CD4-positive, alpha-beta T cell (primary cell): ENCODE measurements at places on chromosomes 11 and 22. TPM values are rescaled to one million over a fixed set of nuclear protein-coding genes. Genes with fewer than 3 reads are reported as not detected.

DNA sequence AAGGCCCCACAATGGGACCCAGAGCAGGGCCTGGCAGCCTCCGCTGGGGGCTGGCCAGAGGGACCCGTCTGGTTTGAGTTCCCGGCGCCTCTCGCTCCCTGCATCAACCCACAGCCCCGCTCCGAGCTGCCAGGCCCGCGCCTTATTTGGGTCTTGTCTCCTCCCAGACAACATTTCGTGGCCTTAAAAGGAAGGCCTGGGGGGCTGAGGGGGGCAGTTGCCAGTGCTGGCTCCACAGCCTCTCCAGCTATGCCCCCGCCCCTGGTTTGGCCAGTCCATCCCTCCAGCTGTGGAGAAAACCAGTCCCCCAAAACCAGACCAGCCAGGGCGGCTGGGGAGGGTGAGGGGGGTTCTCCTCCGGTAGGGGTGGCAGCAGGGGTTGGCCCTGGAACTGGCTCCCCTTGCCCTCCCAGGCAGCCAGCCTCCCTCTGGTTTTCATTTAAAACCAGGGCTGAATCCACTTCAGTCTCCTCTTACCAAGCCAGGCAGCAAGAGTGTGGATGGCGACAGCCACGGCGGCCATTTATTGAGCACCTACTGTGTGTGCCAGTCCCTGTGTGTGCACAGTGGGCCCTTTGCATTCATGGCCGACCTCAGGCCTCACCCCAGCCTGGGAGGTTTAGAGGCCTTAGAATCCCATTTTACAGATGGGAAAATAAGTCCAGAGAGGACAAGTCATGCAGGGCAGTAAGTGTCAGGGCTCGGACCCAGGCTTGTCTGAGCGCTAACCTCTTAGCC, 18.6 kb downstream of the EMID1 start:
- DNase-seq = no peak
- H3K36me3 ChIP-seq = no peaks in the 10 kb centered on the region
- no peaks in the 10 kb centered on the region for H3K27me3 ChIP-seq
- no peaks in the 10 kb centered on the region for H3K4me1 ChIP-seq
- H3K4me3 ChIP-seq = no peak overlapping the region
- no peak overlapping the region for H3K27ac ChIP-seq

DNA sequence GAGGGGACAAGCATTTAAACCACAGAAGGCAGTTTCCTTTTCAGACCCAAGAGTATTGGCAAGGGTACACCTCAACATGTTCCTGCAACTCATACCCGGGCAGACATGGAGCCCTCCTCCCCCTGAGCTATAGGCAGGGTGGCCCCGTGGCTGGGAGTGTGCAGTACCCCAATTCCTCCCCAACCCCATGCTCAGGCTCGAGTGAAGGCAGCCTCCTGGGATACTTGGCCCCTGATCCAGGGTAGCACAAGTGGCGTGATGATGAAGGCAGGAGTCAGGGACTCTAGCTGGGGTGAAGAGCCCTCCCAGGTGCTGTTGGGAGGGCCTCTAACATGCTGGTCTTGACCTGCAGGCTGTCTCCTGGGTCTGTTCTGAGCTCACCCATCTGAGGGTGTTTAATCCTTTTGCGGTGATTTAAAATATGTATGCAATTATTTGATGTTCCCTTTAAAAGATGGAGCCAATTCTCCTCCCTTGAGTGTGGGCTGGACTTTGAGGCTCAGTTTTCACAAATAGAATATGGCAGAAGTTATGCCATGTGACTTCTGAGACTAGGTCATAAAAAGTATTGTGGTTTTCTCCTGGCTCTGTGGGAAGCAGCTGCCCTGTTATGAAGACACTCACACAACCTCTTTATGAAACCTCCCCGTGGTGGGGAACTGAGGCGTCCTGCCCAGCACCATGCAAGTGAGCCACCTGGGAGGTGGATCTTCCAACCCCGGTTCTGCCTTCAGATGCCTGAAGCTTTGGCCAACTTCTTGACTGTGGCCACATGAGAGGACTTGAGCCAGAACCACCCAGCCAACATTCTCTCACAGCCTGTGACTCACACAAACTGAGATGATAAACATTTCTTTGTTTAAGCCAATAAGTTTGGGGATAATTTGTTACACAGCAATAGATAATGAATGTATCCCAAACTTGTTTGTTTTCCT, 54.7 kb upstream of the NECTIN1 start:
- no peaks in the 10 kb centered on the region for H3K36me3 ChIP-seq
- no peak for DNase-seq
- no peak overlapping the region for H3K27ac ChIP-seq

- peaks cover 57% of the 10 kb centered on the region for H3K4me1 ChIP-seq
- no peak overlapping the region for H3K4me3 ChIP-seq
- no peak overlapping the region for H3K27ac ChIP-seq
These were observed 7.4 kb downstream of the CSNK1E start for GRCh38 chr22:38309614-38310517.

The WT1 gene
- not detected for total RNA-seq

The ILK gene
- total RNA-seq = 21.0 TPM

DNA sequence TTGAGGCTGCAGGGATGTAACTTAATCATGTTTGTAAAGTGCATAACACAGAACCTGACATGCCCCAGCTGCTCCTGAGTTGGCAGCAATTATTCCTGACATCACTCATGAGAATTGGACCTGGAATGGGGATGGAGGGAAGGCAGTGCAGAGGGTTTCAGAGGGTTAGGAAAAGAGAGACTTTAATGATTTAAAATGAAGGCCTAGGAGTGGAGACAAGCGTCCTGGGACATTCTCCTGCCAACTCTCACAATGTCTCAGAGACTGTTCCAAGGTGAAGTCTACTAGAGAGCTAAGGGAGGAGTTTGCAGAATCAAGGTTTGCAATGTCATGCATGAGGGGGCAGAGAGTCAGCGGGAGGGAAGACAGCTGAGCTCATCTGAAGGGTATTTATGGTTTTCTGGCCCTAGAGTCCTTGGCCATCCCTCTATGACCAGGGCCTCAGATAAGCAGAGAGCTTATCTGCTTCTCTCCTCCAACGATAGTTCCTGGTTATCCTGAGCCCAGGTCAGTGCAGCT, 36.9 kb downstream of the GGTLC2 start:
- DNase-seq = no peak
- H3K36me3 ChIP-seq = no peaks in the 10 kb centered on the region
- H3K4me3 ChIP-seq = no peak overlapping the region

The MPEG1 gene
- total RNA-seq = 2.9 TPM

DNA sequence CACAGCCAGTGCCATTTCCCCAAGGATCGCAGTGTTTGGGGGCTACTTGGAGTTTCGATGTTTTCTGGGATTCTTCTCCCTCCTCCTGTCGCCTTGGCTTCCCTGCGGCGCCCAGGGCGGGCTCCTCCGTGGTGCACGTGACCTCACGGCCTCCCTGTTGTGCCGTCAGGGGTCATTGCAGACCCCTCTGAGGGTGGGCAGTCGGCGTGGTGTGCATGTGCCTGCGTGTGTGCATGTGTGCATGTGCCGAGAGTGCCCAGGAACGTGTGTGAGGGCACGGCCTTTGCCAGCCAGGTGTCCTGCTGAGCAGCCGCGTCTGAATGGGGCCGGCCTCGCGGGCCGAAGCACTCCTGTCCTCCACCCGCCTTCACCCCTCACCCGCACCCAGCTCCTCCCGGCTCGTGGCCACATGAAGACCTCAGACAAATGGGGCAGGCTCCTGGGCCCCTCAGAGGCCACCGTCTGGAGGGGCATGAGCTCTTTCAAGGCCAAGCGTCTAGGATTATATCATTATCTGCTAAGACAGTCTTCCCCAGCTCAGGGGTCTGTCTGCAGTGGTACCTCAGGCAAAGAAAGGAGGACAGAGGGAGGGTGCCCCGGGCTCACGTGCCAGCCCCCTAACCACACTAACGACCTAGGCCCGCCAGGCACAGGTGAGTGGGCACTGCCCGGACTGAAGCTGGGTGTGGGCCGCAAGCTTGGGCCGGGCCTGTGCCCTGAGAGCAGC, 9.4 kb upstream of the MRPL23 start:
- no peaks in the 10 kb centered on the region for H3K27me3 ChIP-seq
- H3K36me3 ChIP-seq = no peaks in the 10 kb centered on the region
- DNase-seq = no peak

- peak overlapping the region; percentile 44 for H3K27ac ChIP-seq
- no peak overlapping the region for H3K4me3 ChIP-seq
- DNase-seq = no peak
- peaks cover 2% of the 10 kb centered on the region for H3K27me3 ChIP-seq
- peaks cover 12% of the 10 kb centered on the region for H3K36me3 ChIP-seq
These were observed 12.8 kb upstream of the ST14 start for GRCh38 chr11:130146796-130147195.

The OR51B4 gene
- total RNA-seq = not detected

DNA sequence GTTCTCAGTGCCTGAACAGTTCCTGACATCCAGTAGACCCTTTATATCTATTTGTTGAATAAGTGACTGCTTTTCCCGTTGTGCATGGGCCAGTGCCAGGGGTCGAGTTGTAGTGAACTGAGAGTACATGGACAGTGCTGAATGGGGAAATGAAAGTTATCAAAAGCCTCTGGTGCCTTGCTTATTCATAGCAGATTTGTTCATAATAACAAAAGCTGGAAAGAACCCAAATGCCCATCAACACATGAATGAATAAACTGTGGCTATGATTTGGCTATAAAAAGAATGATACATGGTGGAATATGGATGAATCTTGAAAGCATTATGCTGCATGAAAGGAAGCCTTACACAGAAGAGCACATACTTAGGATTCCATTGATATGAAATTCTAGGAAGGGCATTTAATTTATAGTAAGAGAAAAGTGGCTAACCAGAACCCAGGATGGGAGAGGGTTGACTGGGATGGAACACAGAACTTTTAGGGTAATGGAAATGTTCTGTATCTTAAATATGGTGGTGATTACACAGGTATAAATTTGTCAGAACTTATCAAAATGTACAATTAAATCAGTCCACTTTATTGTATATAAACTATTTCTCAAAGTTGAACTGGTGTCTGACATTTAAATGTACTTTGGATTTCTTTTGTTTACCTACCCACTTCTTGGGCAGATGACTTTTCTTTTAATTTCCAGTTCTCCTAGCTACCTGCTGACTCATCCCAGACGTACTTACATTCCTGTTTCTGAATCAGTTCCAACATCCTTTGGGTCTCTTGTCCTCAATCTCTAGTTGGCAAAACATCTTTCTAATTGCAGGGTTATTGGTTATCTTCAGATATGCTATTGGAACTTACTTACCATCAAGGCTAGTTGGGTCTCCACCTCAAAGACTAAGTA, 42.8 kb downstream of the PACS1 start:
- peak overlapping the region; percentile 57 for H3K27ac ChIP-seq
- peaks cover 7% of the 10 kb centered on the region for H3K36me3 ChIP-seq
- no peaks in the 10 kb centered on the region for H3K27me3 ChIP-seq
- DNase-seq = no peak
- peaks cover 79% of the 10 kb centered on the region for H3K4me1 ChIP-seq

DNA sequence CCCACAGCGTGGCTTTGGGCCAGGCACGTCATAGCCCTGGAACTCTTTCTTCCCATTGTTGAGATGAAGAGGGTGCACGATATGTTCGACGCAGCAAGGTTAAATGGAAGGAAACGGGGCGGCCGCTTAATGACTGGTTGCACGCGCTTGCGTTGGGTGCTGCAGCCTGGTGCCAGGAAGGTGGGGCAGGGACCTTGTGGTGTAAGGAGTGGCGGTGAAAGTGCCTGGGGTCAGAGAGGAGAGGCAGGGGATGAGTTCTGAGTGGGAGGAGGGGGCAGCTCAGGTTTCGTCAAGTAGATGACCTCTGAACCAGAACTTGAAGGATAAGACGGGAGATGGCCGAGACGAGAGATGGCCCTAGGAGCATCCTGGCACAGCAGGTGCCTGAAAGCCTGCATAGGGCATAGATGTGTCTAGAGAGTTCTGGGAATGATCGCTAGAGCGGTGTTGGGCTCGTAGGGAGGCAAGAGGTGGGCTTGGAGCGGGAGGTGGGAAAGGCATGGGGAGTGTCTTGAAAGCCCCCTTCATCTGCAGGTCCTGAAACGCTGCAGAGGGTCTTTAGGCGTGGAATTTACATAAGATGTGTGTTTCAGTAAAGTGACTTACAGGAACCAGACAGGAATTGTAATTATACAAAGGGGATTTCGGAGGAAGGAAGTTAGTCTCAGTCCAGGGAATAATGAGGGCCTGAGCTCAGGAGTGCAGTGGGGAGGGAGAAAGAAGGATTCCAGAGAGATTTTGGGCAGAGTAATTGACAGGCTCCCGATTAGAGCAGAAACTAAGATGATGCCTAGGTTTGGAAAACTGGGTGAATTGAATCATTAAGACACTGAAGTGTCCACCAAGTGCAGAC, 43.2 kb upstream of the CLDN5 start:
- no peak for DNase-seq
- no peak overlapping the region for H3K4me3 ChIP-seq
- no peaks in the 10 kb centered on the region for H3K4me1 ChIP-seq
- H3K27ac ChIP-seq = no peak overlapping the region

DNA sequence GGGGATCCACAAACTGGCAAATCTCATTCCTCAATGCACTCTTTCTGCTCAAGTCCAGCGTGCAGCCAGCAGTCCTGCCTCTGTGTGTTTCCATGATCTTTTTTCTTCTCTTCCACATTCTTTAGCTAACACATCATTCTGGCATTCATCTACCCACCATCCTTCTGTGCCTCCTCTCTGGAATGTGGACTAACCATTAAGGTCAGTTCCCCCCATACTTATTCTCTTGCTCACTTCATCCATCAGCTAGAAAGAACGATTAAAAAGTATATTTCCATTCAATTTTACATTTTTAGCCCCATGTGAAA, 7.8 kb downstream of the KIRREL3 start:
- peaks cover 3% of the 10 kb centered on the region for H3K4me1 ChIP-seq
- DNase-seq = no peak
- no peaks in the 10 kb centered on the region for H3K36me3 ChIP-seq
- H3K27ac ChIP-seq = no peak overlapping the region

The MYEOV gene
- not detected for total RNA-seq

The MRE11 gene
- 18.6 TPM for total RNA-seq

DNA sequence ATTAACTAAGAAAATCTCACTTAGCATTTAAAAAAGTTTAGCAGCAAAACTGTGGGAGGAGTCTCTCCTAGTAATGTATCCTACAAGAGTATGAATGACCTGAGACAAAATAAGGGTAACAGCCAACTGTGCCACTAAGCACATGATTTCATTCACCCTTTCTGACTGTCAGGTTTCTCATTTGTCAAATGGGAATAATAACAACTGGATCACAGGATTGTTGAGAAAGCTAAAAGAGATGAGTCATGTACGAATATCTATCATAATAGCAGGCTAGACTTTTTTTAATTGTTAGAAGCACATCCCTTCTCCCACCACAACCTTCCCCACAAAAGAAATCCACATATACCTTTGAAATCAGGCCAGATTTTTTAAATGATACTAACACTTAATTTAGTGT, 39.5 kb downstream of the MTMR2 start:
- H3K27me3 ChIP-seq = no peaks in the 10 kb centered on the region
- no peaks in the 10 kb centered on the region for H3K4me1 ChIP-seq
- no peak overlapping the region for H3K4me3 ChIP-seq
- H3K36me3 ChIP-seq = no peaks in the 10 kb centered on the region
- no peak for DNase-seq
- H3K27ac ChIP-seq = no peak overlapping the region

The DDT gene
- 82.3 TPM for total RNA-seq
